ENCODE measurements at places on chromosomes 13 and 19.

DNA sequence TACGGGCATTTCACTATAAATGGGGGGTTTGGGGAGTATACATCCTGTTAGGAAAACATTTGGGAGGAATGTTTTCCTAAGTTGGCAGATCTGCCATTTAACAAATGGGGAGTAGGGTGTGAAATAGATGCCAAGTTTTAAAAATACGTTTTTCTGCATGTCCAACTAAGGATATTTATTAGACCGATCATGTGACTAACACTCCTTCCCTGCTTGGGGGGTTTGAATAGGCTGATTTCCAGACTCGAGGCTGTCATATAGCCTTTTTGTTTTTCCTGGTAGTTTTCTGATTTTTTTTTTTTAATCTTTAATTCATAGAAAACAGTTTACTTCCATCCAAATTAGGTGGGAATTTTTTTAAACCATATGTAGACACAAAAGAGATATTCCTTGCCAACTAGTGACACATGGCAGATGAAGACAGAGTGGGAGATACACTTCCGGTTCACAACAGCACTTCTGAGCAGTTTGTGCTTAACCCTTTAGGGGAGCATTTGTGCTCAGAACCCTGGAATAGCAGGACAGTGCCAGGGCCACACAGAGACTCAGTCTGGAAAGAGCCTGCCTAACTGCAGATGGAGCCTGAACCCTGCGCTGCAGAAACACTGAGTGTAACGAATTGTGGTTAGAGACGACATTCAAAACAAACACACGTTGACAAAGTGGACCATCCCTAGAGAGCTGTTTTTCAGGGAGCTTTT lies 5.6 kb upstream of the GATAD2A start:
- no peak for DNase-seq

DNA sequence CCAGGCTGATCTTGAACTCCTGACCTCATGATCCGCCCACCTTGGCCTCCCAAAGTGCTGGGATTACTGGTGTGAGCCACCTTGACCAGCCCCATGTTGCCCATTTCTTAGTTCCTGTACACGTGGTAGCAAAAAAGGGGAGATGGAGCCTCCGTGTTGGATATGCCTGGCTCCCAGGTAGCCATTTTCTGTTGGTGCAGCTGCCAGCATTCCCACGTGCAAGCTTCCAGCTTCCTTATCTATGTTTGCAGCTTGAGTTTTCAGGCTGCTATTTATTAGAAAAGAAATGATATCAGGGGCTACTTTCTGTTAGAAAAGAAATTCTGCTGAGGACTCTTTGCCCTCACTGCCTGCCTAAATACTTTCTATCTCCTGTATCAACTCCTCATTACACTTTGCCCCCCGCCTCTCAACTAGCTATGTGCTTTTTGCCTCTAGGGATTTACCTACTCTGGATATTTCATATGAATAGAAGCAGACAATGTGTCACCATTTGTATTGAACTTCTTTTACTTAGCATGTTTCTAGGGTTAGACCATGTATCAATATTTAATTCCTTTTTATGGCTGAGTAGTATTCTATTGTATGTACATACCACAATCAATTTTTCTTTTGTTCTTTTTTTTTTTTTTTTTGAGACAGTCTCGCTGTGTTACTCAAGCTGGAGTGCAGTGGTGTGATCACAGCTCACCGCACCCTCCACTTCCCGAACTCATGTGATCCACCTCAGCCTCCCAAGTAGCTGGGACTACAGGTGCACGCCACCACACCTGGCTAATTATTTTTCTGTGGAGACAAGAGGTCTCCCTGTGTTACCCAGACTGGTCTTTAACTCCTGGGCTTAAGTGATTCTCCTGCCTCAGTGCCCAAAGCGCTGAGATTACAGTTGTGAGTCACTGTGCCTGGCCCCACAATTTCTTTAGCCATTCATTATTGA lies 3.4 kb upstream of the TMED1 start:
- DNase-seq = no peak

DNA sequence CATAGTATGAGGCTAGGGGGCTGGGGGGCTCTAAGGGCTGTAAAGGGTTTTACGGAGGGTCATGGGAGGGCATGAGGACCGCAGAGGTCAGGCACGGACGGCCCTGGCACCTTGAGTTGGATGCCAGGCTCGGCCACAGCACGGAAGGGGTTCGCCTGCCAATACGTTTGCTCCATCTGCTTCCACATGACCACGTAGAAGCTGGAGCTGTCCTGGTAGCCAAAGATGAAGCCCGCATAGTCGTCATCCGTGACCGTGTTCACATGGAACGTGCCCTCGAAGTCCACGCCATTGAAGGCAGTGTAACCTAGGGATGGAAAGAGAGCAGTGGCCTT lies 6.4 kb downstream of the COMP start:
- no peak for DNase-seq

- DNase-seq = no peak
Observed at GRCh38 chr19:39327363-39328045, 6.8 kb upstream of the LRFN1 start.

DNA sequence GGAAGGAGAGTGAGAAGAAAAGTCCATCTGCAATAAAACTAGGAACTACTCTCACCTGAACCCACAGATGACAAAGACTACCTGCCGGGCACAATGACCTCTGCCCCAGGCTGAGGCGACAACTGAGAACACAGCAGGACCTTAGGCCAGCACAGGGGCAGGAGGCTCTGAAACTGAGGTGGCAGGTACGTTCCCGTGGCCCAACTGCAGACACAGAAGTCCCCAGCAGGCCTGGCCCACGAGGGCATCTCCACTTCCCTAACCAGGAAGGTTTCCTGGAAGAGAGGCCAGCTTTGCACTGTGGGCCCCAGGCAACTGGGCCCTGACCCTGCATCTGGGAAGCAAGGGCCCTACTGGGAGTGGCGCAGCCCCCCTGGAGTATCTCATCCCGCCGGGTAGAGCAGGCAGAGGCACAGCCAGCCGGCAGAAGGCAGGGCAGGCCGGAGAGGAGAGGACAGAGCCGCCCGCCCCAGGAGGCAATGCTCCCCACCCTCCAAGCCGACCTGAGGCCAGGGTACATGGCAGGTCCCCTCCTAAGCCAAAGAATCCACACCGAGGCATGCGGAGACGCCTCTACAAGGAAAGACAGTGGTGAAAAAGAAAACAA lies 32.7 kb downstream of the STK24 start:
- no peak for DNase-seq

Data from NK-92 treated with Interleukin-12 subunit alpha and Interleukin-12 subunit beta, amount 100 ng/mL, for 24 hours (cell line).